ENCODE measurements at places on chromosomes 5 and 9. TPM values are rescaled to one million over a fixed set of nuclear protein-coding genes. Genes with fewer than 3 reads are reported as not detected.

Gene IL11RA
- 11.1 TPM for total RNA-seq

Gene EQTN
- total RNA-seq, result not detected

Gene HRCT1
- total RNA-seq, result not detected

Gene TNC
- 2.0 TPM for total RNA-seq

Gene PFN3
- total RNA-seq, result not detected

Gene SPATA31A3
- total RNA-seq, result not detected

Gene LRRTM2
- total RNA-seq, result not detected

Gene OR13J1
- total RNA-seq, result not detected

Gene FOXD4L4
- total RNA-seq, result 0.11 TPM

Gene EEIG1
- 48.5 TPM for total RNA-seq

Gene FUT7
- not detected for total RNA-seq

Gene NUTM2G
- total RNA-seq, result not detected

Gene SOWAHA
- total RNA-seq, result 0.06 TPM

Gene SLC25A2
- total RNA-seq, result 0.19 TPM

Gene ARHGAP26
- 15.7 TPM for total RNA-seq

Gene ERAP2
- 37.8 TPM for total RNA-seq

Gene GPR150
- total RNA-seq, result 0.44 TPM

Gene NDUFS4
- total RNA-seq, result 57.6 TPM

Gene GRXCR2
- total RNA-seq, result not detected

Gene SPATA31C1
- total RNA-seq, result not detected

Gene TMEM171
- not detected for total RNA-seq

Gene TTLL11
- total RNA-seq, result 2.0 TPM

Gene LIFR
- total RNA-seq, result not detected

Gene CMYA5
- total RNA-seq, result 0.10 TPM

Gene GFPT2
- 0.27 TPM for total RNA-seq

Gene CAMK4
- total RNA-seq, result 57.4 TPM

Gene ARHGEF37
- 0.23 TPM for total RNA-seq

Gene SLC28A3
- 0.40 TPM for total RNA-seq

Gene PRUNE2
- 0.27 TPM for total RNA-seq

Gene SOX30
- total RNA-seq, result 0.29 TPM

Gene PCDHB9
- not detected for total RNA-seq

Gene TIGD6
- 2.4 TPM for total RNA-seq

Gene CCNI2
- total RNA-seq, result 9.3 TPM

Gene PGM5
- not detected for total RNA-seq

Gene EIF4E1B
- total RNA-seq, result not detected

Gene NTNG2
- 1.2 TPM for total RNA-seq
